ENCODE measurements at places on chromosomes 2 and 18. TPM values are rescaled to one million over a fixed set of nuclear protein-coding genes. Genes with fewer than 3 reads are reported as not detected.

Gene TMEM37
- 149 TPM for total RNA-seq

Gene SIX3
- not detected for total RNA-seq

GRCh38 chr2:71609441-71609840 lies 156.1 kb downstream of the DYSF start:
- no peak for DNase-seq

Gene UGT1A8
- 26.4 TPM for total RNA-seq

Gene TMEM18
- total RNA-seq, result 18.6 TPM

Gene MATN3
- total RNA-seq, result 0.89 TPM

GRCh38 chr2:223008956-223009355 lies 43.0 kb upstream of the KCNE4 start:
- no peak for DNase-seq

GRCh38 chr2:230735884-230736283 lies 23.2 kb downstream of the CAB39 start:
- DNase-seq, result no peak

Gene CXCR1
- not detected for total RNA-seq

Gene MCEE
- 15.8 TPM for total RNA-seq

DNA sequence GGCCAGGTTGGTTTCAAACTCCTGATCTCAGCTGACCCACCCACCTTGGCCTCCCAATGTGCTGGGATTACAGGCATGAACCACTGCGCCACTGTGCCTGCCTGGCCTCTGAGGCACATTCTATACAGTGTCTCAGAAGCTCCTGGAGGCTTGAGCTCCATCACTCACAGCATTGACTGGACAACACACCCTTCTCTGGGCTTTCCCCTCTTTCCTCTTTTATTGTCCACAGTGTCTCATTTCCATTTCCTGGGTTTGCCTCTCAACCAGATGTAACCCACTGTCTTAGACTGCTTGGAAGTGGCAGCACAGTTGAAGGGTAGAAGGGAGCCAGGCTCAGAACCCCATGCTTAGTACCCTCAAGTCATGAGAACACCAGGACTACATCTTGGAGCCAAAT lies 208.1 kb downstream of the MTX2 start:
- no peak for DNase-seq

DNA sequence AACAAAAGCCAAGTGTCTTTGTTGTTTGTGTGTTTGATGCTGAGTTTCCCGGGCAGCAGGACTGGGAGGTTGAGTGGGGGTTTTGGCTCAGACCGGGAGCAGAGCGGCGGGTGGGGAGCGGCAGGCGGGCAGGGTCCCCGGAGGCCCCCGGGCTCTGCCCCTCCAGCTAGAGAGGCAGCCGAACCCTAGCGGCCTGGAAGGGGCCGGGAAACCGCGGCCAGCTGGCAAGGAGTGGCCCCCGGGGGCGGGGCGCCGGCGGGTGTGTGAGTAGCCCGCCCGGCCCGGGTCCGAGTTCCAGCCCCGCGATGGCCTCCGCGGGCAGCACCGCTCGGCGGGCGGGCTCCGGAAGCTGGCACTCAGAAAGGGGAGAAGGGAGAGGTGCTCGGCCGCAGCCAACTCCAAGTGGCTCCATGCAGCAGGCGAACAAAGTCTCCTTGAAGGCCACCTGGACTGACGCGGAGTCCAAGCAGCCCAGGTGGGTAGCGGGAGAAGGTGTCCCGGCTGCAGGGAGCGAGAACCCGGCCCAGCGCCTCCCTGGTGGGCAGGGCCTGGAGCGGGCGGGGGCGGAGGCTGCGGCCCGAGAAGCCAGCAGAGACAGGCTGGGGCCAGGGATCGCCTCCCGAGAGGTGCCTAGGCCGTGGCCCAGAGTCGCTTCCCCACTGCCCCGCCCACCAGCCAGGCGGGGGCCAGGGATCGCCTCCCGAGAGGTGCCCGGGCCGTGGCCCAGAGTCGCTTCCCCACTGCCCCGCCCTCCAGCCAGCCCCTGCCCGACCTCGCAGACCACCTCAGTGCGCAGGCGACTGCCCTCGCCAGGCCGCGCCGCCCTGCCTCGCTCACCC lies at the start of gene ANKRD53:
ANKRD53 (plus strand) TSS at position 290 of the 839 bp plus-strand sequence; CDS start at position 306, 16 bp downstream.
- DNase-seq, result no peak

DNA sequence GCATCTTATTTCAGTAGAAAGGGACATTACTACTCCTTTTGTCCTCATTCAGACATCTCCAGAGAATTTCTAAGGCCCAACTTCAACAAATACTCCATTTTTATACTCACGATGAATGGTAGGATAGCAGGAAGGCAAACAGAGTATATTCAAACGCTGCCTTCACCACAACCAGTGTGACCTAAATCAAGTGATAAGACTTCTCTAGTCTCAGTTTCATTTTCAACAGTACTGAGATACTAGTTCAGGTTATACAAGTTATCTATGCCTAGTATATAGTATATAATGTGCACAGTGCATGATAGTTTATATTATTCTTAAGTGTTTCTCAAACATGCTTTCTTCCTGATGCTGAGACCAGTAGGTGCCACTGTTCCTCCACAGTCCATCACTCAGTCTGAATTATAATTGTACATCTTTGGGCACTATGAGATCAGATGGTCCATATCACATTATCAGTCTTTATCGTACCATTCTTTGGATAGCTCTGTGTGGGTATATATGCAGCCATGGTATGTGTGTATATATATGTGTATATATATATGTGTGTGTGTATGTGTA lies 66.3 kb upstream of the RPE start:
- no peak for DNase-seq

DNA sequence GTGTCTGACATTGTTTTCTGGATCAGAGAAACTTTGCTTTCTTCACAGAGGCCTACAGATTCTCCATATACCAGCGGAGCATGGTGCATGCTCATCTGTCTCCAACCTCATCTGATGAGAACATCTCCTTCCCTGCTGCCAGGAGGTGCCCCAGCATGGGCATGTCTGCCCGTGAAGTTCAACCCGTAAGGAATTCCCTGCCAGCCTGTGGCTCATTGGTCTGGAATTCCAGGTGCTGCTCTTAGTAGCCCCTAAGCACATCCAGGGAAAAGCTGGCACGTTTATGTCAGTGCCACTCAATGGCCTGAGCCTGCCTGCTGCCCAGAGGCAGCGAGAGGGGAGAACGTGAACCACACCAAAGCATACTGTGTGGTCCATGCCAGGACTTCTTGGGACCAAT lies 1.7 kb upstream of the SP100 start:
- no peak for DNase-seq

DNA sequence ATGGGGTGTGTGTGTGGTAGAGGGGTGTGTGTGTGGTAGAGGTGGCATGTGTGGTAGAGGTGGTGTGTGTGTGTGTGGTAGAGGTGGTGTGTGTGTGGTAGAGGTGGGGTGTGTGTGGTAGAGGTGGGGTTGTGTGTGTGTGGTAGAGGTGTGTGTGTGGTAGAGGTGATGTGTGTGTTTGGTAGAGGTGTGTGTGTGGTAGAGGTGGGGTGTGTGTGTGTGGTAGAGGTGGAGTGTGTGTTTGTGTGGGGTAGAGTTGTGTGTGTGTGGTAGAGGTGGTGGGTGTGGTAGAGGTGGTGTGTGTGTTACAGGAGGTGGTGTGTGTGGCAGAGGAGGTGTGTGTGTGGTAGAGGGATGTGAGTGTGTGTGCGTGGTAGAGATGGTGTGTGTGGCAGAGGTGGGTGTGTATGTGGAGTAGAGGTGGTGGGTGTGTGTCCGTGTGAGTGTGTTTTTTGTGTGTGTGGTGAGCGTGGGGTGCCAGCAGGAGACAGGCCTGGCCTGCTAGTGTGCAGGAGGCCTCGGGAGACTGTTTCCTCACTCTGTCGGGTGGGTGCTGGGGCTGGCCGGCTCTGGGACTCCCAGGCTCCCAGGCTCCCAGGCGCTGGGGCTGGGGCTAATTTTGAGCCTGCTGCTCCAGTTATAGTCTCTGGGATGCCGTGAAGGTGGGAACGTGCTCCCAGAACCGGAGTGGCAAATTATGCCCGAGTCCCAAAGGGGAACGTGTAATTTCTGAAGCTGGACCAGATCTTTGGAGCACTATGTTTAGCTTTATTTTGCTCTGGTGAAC lies 165.2 kb downstream of the DYSF start:
- DNase-seq, result peak; percentile 5

Measured in mucosa of gallbladder (tissue), 1 donor.